ENCODE measurements at places on chromosomes 3 and 15. TPM values are rescaled to one million over a fixed set of nuclear protein-coding genes. Genes with fewer than 3 reads are reported as not detected.
A peak's percentile ranks its signal among the peaks of the same experiment; 100 is the strongest.

- peaks cover 80% of the 10 kb centered on the region for H3K4me1 ChIP-seq
- no peaks in the 10 kb centered on the region for H3K27me3 ChIP-seq
- H3K27ac ChIP-seq = no peak overlapping the region
- H3K36me3 ChIP-seq = no peaks in the 10 kb centered on the region
Measured at GRCh38 chr3:30670292-30670691, 63.9 kb downstream of the TGFBR2 start.

DNA sequence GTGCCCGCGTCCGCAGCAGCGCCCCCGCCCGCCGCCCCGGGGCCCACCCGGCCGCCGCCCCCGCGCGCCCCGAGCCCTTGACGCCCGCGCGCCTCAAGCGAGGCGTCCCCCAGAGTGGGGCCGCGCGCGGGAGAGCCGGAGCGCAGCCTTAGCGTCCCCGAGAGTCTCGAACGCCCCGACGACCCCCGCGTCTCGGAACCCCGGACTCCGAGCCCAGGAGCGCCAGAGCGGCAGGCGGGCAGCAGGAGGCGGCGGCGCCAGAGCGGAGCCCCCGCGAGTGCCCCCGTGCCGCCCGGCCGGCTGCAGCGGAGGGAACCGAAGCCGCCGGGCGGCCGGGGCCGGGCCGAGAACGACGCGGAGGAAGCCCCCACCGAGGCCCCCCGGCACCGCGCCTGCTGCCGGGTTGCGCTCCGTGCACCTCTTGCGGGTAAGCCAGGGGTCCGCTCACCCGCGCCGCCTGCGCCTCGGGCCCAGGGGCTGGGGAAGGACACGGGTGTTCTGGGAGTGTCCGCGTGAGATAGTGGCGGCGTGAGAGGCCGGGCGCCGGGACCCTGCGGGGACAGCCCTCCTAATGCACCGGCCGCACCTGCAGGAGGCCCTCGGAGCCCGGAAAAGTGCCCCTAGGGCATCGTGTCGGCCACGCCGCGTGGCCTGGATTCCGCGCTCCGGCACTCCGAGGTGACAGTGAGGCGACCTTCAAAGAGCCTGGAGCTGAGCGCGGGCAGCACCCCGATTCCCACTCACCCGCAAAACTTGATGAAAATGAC, 52.0 kb upstream of the ULK4 start:
- no peaks in the 10 kb centered on the region for H3K36me3 ChIP-seq
- H3K27ac ChIP-seq = peak overlapping the region; percentile 99
- H3K27me3 ChIP-seq = no peaks in the 10 kb centered on the region
- DNase-seq = peak; percentile 92
- H3K4me1 ChIP-seq = peaks cover 57% of the 10 kb centered on the region

DNA sequence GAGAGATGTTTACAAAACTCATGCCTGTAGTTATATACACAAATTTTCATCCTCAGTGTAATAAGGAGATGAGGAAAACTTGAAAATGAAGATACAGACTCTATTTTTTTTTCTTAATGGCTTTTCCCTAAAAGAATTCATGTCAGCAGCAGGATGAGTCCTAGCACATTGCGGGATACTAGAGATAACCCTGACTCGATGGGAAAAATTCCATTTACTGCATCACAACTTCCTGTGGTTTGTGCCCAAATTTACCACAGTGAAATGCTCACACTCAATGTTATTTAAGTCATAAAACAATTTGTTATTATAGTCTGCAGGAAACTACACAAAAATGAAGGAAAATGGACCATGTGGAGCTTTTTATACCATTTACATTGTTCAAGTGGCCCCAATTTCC, 581.9 kb upstream of the ZNF717 start:
- no peaks in the 10 kb centered on the region for H3K4me1 ChIP-seq
- no peaks in the 10 kb centered on the region for H3K27me3 ChIP-seq
- H3K4me3 ChIP-seq = no peak overlapping the region
- DNase-seq = no peak
- H3K27ac ChIP-seq = no peak overlapping the region

GRCh38 chr3:154584041-154584440, 154.1 kb upstream of the GPR149 start:
- H3K27me3 ChIP-seq = no peaks in the 10 kb centered on the region
- DNase-seq = no peak
- no peak overlapping the region for H3K27ac ChIP-seq
- H3K36me3 ChIP-seq = no peaks in the 10 kb centered on the region
- H3K4me1 ChIP-seq = no peaks in the 10 kb centered on the region

GRCh38 chr15:41337631-41338522, 5.2 kb downstream of the NUSAP1 start:
- peaks cover 10% of the 10 kb centered on the region for H3K4me1 ChIP-seq
- no peaks in the 10 kb centered on the region for H3K36me3 ChIP-seq
- no peak for DNase-seq
- no peak overlapping the region for H3K27ac ChIP-seq
- H3K27me3 ChIP-seq = no peaks in the 10 kb centered on the region

DNA sequence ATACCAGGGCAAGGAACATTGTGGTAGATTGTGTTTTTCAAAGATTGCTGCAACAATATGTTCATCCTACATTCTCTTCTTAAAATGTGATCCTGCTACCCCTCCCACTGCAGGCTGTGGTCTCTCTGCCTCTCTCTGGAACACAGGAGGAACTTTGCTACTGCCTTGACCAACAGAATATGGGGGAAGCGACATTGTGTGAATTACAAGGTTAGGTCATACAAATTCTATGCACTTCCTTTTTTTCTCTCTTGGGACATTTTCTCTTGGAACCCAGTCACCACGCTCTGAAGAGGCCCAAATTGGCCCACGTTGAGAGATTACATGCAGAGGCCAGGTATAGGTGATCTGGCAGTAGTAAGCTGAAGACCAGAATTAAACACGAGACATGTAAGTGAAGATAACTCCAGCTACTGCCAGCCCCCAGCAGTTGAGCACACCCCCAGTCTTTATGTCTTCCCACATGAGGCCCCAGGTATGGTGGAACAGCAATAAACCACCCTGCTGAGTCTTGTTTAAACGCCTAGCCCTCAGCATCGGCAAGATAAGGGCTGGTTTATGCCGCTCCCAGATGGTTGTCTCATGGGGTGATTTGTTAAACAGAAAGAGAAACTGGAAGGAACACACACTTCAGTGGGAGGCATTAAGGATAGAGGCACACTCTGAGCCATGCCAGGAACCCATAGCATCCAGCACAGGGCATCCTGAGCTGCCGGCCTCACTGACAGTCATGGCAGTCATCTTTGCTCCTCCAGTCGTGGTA, 59.9 kb downstream of the FAM43A start:
- peak overlapping the region; percentile 32 for H3K27ac ChIP-seq
- no peak for DNase-seq
- H3K4me3 ChIP-seq = no peak overlapping the region
- no peaks in the 10 kb centered on the region for H3K27me3 ChIP-seq
- H3K4me1 ChIP-seq = peaks cover 28% of the 10 kb centered on the region

- H3K4me3 ChIP-seq = no peak overlapping the region
- H3K36me3 ChIP-seq = peaks cover 100% of the 10 kb centered on the region
- DNase-seq = peak; percentile 87
- peaks cover 9% of the 10 kb centered on the region for H3K4me1 ChIP-seq
Measured at GRCh38 chr3:9690451-9691450, 12.9 kb upstream of the CPNE9 start.

- no peak for DNase-seq
- no peaks in the 10 kb centered on the region for H3K4me1 ChIP-seq
Measured at GRCh38 chr15:69697916-69698315, 245.3 kb downstream of the RPLP1 start.

DNA sequence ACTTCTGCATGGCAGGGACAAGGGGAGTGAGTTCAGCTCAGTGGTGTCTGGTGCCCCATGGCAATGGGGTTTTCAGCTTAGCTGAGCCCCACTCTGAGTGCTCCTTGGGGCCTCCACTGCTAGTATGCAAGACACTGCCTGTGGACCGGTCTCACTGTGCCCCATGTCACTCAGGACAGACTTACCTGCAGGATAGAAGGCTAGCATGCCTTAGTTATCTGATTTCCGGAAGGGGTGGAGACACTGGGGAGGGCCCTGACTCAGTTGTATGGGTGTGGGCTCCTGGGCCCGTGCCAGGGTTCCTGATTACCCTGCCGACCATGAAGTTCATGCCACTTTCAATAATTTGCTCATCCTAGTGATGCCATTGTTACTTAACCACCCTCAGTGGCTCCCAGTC, 4.3 kb upstream of the SLC6A20 start:
- no peak overlapping the region for H3K27ac ChIP-seq
- DNase-seq = no peak
- H3K4me1 ChIP-seq = peaks cover 13% of the 10 kb centered on the region
- H3K27me3 ChIP-seq = peaks cover 50% of the 10 kb centered on the region
- H3K4me3 ChIP-seq = no peak overlapping the region

DNA sequence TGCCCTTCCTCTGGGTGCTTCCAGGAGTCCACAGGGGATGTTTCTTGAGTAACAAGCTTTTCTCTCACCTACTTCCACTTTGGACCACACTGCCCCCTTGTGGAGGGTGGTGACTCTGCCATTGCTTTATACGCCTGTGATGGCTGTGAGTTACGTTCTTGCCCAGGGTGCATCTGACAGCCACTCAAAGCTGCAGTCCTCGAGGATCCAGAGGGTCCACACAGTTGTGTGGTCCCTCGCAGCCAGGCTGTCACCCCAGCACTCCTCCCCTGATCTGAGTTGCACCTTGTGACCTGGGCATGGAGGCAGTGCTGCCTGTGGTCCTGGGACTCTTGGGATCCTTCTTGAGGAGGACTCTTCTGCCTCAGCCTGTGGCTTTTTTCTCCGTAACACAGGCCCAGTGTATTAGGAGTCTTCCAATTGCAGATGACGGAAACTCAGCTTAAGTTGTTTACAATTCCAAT, 23.4 kb downstream of the FOXL2 start:
- peak; percentile 91 for DNase-seq
- H3K36me3 ChIP-seq = no peaks in the 10 kb centered on the region
- H3K27me3 ChIP-seq = peaks cover 3% of the 10 kb centered on the region
- H3K27ac ChIP-seq = no peak overlapping the region
- H3K4me3 ChIP-seq = no peak overlapping the region
- H3K4me1 ChIP-seq = peaks cover 5% of the 10 kb centered on the region

DNA sequence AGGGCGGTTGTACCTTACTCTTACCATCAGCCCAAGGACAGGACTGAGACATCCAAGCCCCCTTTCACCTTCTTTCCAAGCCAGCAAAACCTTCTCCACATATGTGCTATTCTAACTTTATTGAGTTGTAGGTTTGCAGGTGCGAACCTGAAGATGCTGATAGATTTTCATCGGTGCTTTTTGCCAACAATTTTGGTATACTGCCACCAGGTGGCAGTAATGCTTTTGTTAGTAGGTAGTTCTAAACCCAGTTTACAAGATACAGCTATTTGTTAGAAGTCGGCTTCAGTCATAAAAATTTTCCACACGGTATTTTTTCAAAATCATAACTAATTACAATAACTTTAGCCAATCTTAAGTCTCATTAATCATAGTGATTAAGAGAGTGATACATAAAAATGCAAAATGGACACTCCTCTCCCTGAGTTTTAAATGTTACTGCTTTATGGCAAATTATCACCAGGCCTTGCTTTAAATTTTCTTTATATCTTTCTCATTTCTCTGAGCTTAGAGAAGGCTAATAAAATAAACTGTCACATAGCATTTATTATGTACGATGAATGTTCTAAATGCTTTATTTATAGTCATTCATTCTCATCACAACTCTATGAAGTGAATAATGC, 636 bp downstream of the TBC1D21 start:
- peaks cover 8% of the 10 kb centered on the region for H3K4me1 ChIP-seq
- H3K4me3 ChIP-seq = no peak overlapping the region
- DNase-seq = no peak

DNA sequence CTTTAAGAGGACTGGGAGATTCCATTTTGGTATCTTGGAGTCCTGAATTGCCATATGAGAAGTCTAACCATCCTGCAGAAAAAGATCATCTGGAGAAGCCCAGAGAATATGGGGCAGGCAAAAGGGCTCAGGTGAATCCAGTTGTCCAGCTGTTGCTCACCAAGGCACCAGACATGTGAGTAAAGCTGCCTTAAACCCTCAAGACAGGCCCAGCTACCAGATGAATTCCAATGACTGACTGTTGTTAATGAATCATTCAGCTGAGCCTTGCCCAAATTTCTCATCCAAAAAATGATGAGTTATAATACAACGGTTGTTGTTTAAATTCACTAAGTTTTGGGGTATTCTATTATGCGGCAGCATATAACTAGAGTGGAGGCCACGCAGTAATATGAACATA, 22.0 kb upstream of the NANOGP8 start:
- H3K36me3 ChIP-seq = no peaks in the 10 kb centered on the region
- DNase-seq = no peak
- no peaks in the 10 kb centered on the region for H3K27me3 ChIP-seq
- H3K27ac ChIP-seq = no peak overlapping the region

GRCh38 chr3:10421996-10422395, 83.4 kb downstream of the ATP2B2 start:
- H3K36me3 ChIP-seq = no peaks in the 10 kb centered on the region
- no peak overlapping the region for H3K4me3 ChIP-seq
- H3K27ac ChIP-seq = no peak overlapping the region
- peaks cover 8% of the 10 kb centered on the region for H3K4me1 ChIP-seq

- no peak overlapping the region for H3K4me3 ChIP-seq
- no peak overlapping the region for H3K27ac ChIP-seq
- H3K4me1 ChIP-seq = peaks cover 26% of the 10 kb centered on the region
- H3K27me3 ChIP-seq = no peaks in the 10 kb centered on the region
Measured at GRCh38 chr3:43503067-43503728, 118.6 kb downstream of the ANO10 start.

DNA sequence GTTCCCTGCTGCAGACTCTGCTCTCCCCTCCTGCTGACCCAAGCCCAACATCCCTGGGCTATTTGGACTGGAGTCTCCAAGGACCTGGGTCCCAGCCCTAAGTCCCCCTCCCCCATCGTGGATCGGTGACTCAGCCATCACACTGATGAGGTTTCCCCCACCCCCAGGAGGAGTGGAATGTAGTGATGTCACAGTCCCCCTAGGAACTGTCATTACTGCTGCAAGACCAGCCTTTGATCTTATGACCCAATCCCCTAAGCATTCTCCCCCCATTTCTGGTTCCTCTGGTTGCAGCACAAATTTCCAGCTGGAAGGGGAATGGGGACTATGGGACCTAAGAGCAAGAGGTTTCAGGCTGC, 63.4 kb upstream of the CSPG4 start:
- no peak for DNase-seq
- no peak overlapping the region for H3K4me3 ChIP-seq
- no peaks in the 10 kb centered on the region for H3K27me3 ChIP-seq

RNU5B-1 gene
- total RNA-seq = not detected

CCR9 gene
- 2.9 TPM for total RNA-seq

CD200R1 gene
- total RNA-seq = 10.1 TPM

HCN4 gene
- not detected for total RNA-seq

CHST13 gene
- 2.4 TPM for total RNA-seq

THBS1 gene
- total RNA-seq = 650 TPM

DUOXA2 gene
- not detected for total RNA-seq
